Left renal cortex interstitium (tissue), 4 donors: ENCODE measurements at places on chromosomes 5 and 9. TPM values are rescaled to one million over a fixed set of nuclear protein-coding genes. Genes with fewer than 3 reads are reported as not detected.

DNA sequence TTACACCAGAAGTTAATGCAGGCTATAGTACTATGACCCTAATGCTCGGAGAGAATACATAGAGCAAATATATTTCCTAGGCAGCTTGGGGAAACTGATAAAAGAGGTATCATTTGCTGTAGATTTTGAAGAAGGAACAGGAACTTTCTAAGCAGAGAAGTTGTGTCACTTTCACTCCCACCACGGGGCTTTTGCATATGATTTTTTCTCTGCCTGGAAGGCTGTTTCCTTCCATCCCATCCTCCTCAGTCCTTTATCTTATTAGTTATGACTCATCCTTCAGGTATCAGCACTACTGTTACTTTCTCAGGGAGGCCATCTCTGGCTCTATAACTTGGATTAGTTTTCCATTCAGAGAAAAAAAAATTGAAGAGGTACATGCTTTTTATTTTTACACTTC lies 2006.1 kb upstream of the WWC1 start:
- no peak for DNase-seq

- DNase-seq, result no peak
Measured at GRCh38 chr5:150038547-150038946, 38.0 kb downstream of the HMGXB3 start.

- no peak for DNase-seq
Measured at GRCh38 chr5:135829179-135829578, 5.3 kb upstream of the SLC25A48 start.

GRCh38 chr5:88883059-88883835 lies at the start of gene MEF2C:
MEF2C (minus strand) TSS chr5:88883184; CDS start chr5:88823788, 59,396 bp downstream.
- no peak for DNase-seq

The TIMD4 gene
- polyA plus RNA-seq, result 0.58 TPM
